ENCODE measurements at places on chromosomes 7 and 10. TPM values are rescaled to one million over a fixed set of nuclear protein-coding genes. Genes with fewer than 3 reads are reported as not detected.

- H3K4me3 ChIP-seq: no peak overlapping the region
- H3K36me3 ChIP-seq: peaks cover 8% of the 10 kb centered on the region
- H3K4me1 ChIP-seq: no peaks in the 10 kb centered on the region
- DNase-seq: no peak
- no peaks in the 10 kb centered on the region for H3K27me3 ChIP-seq
Measured at GRCh38 chr10:124829447-124830115, 28.0 kb downstream of the ABRAXAS2 start.

Gene SPDYE8
- polyA plus RNA-seq: not detected

- H3K27ac ChIP-seq: no peak overlapping the region
- H3K27me3 ChIP-seq: no peaks in the 10 kb centered on the region
- DNase-seq: peak; percentile 70
- no peaks in the 10 kb centered on the region for H3K4me1 ChIP-seq
- H3K36me3 ChIP-seq: no peaks in the 10 kb centered on the region
- H3K4me3 ChIP-seq: no peak overlapping the region
Measured at GRCh38 chr7:41890631-41891274, 187.9 kb upstream of the INHBA start.

- H3K27me3 ChIP-seq: no peaks in the 10 kb centered on the region
- no peaks in the 10 kb centered on the region for H3K4me1 ChIP-seq
- H3K27ac ChIP-seq: no peak overlapping the region
- DNase-seq: no peak
- H3K36me3 ChIP-seq: no peaks in the 10 kb centered on the region
Measured at GRCh38 chr10:71342573-71343391, 23.7 kb downstream of the SLC29A3 start.

- H3K27ac ChIP-seq: no peak overlapping the region
- H3K4me1 ChIP-seq: no peaks in the 10 kb centered on the region
- no peaks in the 10 kb centered on the region for H3K27me3 ChIP-seq
- H3K4me3 ChIP-seq: no peak overlapping the region
Measured at GRCh38 chr10:79357180-79357579, 9.9 kb downstream of the PPIF start.

DNA sequence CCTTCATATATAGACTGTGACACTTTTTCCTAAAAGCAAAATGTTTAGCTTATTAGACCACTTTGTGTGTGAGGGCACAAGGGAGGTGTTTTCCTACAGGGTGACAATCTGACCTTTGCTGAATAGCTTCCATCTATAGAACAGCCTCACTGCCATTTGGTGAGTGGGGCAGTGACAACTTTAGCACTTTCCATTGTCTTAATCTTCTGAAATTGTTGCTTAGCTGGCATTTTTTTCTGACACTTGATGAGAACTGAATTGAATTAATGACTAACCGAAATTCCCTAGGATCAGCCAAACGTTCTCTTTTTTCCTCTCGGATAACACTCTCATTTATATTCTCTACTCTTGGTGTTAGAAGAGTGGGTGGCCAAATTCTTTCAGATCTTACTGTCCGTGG lies 30.2 kb downstream of the KDM7A start:
- no peaks in the 10 kb centered on the region for H3K36me3 ChIP-seq
- no peaks in the 10 kb centered on the region for H3K4me1 ChIP-seq
- no peak overlapping the region for H3K4me3 ChIP-seq
- H3K27ac ChIP-seq: no peak overlapping the region
- no peaks in the 10 kb centered on the region for H3K27me3 ChIP-seq
- DNase-seq: no peak

Gene MAGI2
- 4.4 TPM for polyA plus RNA-seq

- peak overlapping the region; percentile 91 for H3K27ac ChIP-seq
- no peaks in the 10 kb centered on the region for H3K27me3 ChIP-seq
- H3K4me3 ChIP-seq: no peak overlapping the region
- H3K36me3 ChIP-seq: no peaks in the 10 kb centered on the region
Measured at GRCh38 chr10:79084012-79084971, 15.5 kb downstream of the ZMIZ1 start.

Gene SFTPD
- polyA plus RNA-seq: 1.7 TPM

- no peak for DNase-seq
- no peaks in the 10 kb centered on the region for H3K4me1 ChIP-seq
- H3K27me3 ChIP-seq: no peaks in the 10 kb centered on the region
- H3K36me3 ChIP-seq: no peaks in the 10 kb centered on the region
- no peak overlapping the region for H3K27ac ChIP-seq
Measured at GRCh38 chr10:98463976-98464754, 17.4 kb upstream of the HPS1 start.

DNA sequence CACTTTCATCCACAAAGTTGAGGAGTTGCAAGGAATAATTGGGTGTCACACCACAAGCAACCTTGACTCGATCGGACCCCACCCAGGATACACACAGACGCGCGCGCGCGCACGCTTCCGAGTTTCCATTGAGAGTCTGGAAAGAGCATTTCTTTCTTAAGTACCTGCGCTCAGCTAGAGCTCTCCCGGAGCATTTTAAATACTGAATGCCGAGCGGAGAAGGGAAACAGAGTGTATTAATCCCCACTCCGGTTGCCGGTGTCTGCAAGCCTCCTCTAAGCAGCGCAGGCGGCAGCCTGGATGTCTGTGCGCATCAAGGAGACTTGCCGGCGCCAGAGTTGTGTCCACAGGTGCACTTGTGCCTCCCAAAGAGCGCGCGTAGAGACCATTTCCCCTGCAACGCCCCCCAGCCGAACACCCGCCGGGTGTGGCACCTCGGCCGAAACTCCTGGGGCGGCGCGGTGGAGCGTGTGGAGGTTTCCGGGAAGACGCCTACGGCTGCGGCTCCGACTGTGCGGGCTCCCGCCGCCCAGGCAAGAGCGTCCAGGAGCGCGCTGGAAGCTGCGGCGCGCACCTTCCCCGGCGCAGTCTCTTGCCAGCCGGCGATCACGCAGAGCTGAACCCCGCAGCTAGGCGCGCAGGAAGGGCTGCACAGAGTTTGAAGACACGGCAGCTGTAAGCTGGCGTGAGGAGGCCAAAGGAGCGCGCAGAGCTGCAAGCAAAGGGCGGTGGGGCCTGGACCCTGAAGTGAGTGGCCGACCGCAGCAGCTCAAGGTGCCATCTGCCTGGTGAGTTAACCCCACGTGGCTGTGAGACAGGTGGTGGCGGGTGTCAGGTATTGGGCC lies 1.1 kb upstream of the FEZF1 start:
- peaks cover 81% of the 10 kb centered on the region for H3K27me3 ChIP-seq
- H3K27ac ChIP-seq: no peak overlapping the region
- no peak overlapping the region for H3K4me3 ChIP-seq
- H3K4me1 ChIP-seq: peaks cover 10% of the 10 kb centered on the region
- no peaks in the 10 kb centered on the region for H3K36me3 ChIP-seq

DNA sequence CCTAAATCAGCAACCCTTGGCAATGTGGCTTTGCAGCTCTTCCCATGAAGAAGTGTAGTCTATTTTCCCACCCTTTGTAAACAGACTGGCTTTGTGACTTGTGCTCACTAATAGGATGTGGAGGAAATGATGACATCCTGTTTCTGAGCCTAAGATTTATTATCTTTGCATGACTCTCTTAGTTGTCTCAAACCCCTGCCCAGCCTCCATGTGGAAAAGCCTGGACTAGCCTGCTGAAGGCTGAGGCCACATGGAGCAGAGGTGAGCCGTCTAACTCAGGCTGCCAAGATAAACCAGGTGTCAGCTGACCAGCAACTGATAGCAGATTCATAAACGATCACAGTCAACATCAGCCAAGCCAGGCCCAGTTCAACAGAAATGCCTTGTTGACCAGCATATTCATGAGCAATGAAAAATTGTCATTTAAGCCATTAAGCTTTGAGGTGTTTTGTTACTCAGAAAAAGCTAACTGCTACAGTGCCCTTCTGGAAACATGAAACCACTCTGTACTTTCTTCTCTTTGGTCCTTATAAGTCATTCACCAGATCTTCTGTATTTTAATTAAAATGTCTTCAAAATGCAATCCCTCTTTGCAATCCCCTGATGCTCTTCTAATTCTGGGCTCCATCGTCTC lies 586.3 kb upstream of the ANKRD30A start:
- H3K27ac ChIP-seq: no peak overlapping the region
- no peak for DNase-seq
- no peaks in the 10 kb centered on the region for H3K27me3 ChIP-seq
- H3K4me3 ChIP-seq: no peak overlapping the region
- no peaks in the 10 kb centered on the region for H3K36me3 ChIP-seq
- no peaks in the 10 kb centered on the region for H3K4me1 ChIP-seq

DNA sequence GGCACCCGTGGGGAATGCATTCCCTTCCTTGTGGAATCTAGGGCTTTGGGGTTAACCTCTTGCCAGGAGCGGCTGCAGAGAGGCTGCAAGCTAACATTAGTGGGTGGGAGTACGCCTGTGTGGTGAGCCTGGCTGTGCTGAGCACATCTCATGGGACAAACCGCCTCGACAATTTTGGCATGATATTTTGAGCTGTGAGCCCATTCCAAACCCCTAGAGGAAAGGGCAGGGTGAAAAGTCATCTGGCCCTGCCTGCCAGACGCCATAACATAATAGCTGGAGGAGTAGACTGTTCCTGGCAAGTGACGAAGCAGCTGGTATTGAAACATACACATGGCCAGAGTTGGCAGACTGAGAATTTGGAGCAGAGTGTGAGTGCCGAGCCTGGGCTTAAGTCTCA lies 110.0 kb downstream of the TACC2 start:
- DNase-seq: no peak
- H3K27me3 ChIP-seq: no peaks in the 10 kb centered on the region
- H3K4me1 ChIP-seq: no peaks in the 10 kb centered on the region

DNA sequence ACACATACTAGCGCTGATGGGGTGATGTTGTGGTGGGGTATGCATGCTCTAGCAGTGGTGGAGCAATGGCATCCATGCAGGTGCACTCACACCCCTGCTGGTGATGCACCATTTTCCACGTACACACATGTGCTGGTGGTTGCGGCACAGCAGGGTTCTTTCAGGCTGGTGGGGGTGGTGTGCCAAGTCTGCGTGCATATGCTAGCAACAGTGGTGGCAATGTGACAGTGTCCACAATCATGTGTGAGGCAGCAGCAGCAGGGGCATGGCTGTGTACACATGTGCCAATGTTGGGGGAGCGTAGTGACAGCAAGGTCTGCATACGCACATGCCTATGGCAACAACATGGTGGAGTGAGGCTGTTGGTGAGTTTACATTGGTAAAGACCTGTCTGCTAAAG lies 148.1 kb downstream of the ZWINT start:
- no peak overlapping the region for H3K27ac ChIP-seq
- no peaks in the 10 kb centered on the region for H3K27me3 ChIP-seq
- no peaks in the 10 kb centered on the region for H3K4me1 ChIP-seq
- H3K36me3 ChIP-seq: no peaks in the 10 kb centered on the region
